ENCODE measurements at places on chromosomes 16 and 17.

DNA sequence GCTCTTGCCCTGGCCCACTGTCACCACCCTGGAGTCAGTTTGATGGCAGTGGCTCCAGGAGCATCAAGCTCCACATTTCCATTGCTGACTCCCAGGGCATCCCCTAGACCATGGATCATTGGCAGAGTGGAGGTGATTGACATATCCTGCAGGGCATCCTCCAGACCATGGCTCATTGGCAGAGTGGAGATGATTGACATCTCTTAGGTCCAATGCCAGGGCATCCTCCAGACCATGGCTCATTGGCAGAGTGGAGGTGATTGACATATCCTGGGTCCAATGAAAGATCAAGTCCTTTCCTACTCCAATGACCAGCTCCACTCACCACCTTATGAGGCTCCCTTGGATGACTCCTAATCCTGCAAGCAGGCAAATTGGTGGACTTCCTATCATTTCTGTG is 174.3 kb upstream of the NLRP1 start:
- no peak for DNase-seq

DNA sequence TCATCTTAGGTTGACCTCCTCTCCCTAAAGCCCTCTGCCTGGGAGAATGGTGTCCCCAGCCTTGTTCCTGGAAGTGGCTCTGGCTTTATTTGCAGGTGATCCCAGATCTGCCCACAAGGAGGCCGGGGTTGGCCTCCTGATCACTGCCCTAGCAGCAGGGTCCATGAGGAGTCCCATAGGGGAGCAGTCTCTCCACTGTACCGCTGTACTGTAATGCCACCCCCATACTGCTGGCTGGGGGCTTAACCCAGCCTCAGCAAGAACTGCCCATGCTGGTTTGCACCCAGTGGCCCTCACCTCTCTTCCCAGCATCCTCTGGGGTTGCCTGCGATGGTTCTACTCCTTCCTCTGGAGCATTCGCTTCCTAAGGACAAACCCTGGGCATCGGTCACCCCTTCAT is 39.1 kb downstream of the PSME3IP1 start:
- no peak for DNase-seq

DNA sequence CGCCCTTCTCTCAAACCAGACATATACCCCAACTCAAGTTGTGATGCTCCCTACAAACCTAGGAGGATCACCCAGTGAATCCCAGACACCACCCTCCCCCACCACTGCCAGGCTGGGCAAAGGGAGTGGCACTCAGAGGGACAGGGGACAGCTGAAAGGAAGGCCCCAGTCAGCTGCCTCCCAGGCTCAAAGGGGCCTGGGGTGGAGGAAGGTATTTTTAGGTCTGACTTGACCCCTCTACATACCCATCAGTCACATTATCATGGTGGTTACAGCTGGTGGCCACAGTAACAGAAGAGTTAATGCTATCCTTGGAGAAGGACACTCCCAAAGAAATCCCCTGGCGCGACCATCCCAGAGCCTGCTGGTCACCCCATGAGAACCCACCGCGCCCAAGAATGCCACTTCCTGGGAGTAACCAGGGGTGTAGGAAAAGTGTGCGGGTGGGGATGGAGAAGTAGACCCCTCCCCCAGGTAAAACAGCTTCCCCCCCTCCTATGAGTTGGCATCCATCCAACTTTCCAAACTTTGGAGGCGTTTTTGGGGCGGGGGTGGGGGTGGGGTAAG is 1.1 kb downstream of the CACNB1 start:
- DNase-seq, result no peak

- DNase-seq, result no peak
These were observed 115.8 kb downstream of the IRX5 start for GRCh38 chr16:55046513-55046912.

- no peak for DNase-seq
These were observed 130.4 kb upstream of the MPHOSPH6 start for GRCh38 chr16:82300374-82300951.

Measured in CD8-positive, alpha-beta memory T cell (primary cell).